ENCODE measurements at places on chromosomes 5 and 9. TPM values are rescaled to one million over a fixed set of nuclear protein-coding genes. Genes with fewer than 3 reads are reported as not detected.

DNA sequence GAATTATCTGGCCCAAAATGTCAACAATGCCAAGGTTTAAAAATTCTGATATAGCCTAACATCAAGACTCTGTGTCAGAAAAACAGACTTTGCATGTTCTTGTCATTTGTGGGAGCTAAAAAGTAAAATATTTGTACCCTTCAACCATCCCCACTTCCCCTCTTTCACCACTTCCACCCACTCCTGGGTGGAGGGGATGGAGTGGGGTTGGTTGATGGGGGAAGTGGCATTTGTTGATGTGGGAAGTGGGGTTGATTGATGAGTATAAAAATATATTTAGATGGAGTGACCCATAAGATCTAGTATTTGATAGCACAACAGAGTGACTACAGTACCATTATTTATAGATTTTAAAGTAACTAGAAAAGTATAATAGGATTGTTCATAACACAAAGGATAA lies 55.0 kb upstream of the C9orf72 start:
- DNase-seq: no peak

GRCh38 chr9:90659650-90660364 lies 17.2 kb upstream of the DIRAS2 start:
- peak; percentile 23 for DNase-seq

TRIM32 gene
- 15.0 TPM for total RNA-seq

HACD4 gene
- 0.04 TPM for total RNA-seq
